ENCODE measurements at places on chromosomes 5 and 9.

GRCh38 chr5:60945813-60946187 is 795 bp downstream of the NDUFAF2 start:
- DNase-seq = peak; percentile 11

- DNase-seq = no peak
Measured at GRCh38 chr5:39400713-39401578, 23.8 kb downstream of the DAB2 start.

GRCh38 chr5:128040927-128041326 is 42.6 kb upstream of the SLC12A2 start:
- DNase-seq = no peak

- DNase-seq = peak; percentile 81
Measured at GRCh38 chr5:50667653-50668595, 1.5 kb downstream of the PARP8 start.

- DNase-seq = no peak
Measured at GRCh38 chr5:37212096-37212495, 37.1 kb downstream of the CPLANE1 start.

DNA sequence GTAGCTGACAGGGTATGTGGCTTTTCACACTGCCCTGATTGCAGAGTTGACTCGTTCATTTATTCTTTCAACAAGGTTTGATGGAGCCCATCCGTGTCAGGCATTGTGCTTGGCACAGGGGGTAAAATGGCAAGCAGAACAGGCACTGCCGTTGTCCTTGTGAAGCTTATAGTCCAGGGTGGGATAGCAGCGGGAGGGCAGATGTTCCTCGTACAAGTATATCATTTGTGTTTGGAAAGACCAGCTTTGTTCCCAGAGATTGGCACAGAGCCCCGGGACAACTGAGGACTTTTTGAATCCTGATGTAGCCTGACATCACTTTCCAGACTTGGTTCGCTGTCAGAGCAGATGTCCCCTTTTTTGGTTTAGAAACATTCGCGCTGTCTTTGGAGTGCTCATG is 50.9 kb downstream of the MVB12B start:
- DNase-seq = no peak

DNA sequence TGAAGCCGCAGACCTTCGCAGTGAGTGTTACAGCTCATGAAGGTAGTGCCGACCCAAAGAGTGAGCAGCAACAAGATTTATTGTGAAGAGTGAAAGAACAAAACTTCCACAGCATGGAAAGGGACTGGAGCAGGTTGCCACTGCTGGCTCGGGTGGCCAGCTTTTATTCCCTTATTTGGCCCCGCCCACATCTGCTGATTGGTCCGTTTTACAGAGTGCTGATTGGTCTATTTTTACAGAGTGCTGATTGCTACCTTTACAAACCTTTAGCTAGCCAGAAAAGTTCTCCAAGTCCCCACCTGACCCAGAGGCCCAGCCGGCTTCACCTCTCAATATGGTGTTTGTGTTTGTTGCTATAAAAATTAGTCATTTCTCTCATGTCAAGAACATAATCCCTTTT is 49.7 kb downstream of the RECK start:
- no peak for DNase-seq

DNA sequence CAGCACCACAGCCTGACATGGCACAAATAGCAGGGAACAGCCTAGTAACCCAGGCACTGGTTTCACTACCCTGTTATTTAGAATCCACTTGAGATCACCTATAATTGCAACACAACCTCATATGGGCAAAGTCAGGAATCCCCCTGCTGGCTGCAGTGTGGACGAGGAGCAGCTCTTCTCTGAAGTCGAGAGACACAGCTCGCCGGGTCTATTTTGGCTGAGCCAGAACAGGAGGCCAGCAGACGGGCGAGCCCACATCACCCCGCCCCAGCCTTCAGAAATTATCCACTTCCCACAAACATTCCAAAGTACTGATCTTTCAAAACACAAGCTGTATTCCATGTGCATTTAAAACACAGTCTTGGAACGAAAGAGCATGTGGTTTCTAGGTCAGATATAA is 179.0 kb downstream of the ROR2 start:
- no peak for DNase-seq

GRCh38 chr5:61501971-61502370 is 169.9 kb downstream of the ZSWIM6 start:
- DNase-seq = no peak

GRCh38 chr5:38938424-38938823 is 92.6 kb downstream of the OSMR start:
- no peak for DNase-seq

DNA sequence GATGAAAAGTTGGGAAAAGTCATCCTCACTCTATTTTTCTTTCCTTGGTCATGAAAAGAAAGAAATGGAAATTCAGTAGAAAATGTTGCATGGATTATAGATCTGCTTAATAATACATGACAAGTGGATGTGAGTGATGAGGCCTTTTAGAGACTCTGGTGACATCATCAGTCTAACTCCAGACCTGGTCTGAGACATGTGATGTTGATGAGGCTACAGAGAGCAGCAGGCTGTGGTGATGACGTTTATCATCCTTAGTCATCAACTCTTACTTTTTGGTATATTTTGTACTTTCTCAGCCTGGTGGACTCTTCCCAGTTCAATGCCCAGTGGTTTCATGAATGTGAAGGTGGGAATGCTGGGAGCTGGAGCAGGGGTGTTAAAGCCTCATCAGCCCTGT is 116.4 kb downstream of the TTLL11 start:
- DNase-seq = no peak

DNA sequence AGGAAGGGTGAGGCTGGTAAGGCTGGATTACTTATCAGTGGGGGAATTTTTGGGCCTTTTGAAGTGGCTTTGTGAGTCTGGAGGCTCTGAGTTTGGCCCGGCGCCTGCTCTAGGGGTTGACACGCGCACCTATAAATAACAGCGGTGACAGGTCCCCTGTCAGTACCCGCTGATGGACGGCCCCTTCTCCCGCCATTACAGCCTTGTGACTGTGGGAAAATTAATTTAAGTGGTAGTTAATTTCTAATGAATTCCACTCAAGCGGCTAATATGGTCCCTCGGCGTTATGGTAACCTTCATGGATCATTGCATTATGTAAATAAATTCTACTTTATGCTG is 16.5 kb downstream of the MRPL36 start:
- no peak for DNase-seq

GRCh38 chr5:36743891-36744772 is 132.4 kb upstream of the NIPBL start:
- DNase-seq = no peak

DNA sequence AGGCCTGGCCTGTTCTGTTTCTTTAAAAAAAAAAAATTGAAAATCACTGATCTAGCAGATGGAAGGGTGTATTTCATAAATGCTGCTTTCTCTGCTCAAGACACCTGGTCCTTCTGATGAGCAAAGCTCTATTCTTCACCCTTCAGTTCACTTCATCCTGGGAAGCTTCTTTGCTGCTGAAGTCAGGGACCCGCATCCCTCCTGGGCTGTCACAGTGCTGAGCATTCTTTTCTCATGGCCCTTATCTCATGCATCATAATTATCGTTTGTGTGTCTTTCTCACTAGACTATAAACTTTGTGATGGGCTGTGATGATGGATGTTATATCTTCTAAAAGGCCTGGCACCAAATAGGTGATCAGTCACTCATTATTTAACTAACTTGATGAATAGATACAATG is 461.0 kb downstream of the GADD45G start:
- DNase-seq = no peak

GRCh38 chr5:137666461-137666850 is 69.4 kb downstream of the KLHL3 start:
- DNase-seq = no peak

DNA sequence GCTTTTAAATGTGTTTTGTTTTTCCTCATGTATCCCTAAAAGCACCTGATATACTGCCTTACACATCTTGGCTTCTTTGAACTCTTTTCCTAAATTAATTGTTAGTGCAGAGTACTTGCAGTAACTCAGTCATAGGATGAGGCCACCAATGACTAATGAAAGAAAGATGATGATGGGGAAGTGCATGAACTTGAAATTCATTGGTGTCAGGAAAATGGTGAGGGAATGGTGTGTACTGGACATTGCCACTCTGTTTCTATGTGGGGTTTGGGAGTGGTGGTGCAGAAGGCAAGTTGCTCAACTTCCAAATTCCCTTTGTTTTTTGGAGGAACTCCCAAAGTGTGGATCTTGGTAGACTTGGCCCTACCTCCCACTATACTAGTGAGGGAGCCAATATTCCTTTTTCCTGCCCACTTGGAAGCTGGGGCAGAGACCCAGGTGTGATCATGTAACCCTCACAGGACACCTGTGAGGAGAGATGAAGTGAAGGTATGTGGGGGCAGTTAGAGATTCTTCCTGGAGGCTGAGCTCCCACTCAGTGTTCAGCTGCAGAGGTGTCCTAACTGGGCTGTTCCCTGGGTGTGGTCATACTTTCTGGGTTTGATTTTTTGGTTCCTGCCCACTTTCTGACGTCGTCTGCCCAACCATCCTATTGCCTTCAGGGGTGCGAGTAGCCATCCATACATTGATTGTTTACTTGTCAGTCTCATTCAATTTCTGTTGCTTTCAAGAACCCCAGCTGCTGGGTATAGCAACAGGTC is 298.5 kb downstream of the MAST4 start:
- no peak for DNase-seq

- no peak for DNase-seq
Measured at GRCh38 chr5:54882101-54882500, 103.3 kb downstream of the ESM1 start.

GRCh38 chr5:97476852-97477534 is 293.9 kb upstream of the RIOK2 start:
- no peak for DNase-seq

- no peak for DNase-seq
Measured at GRCh38 chr5:35030426-35031100, 17.2 kb downstream of the AGXT2 start.

DNA sequence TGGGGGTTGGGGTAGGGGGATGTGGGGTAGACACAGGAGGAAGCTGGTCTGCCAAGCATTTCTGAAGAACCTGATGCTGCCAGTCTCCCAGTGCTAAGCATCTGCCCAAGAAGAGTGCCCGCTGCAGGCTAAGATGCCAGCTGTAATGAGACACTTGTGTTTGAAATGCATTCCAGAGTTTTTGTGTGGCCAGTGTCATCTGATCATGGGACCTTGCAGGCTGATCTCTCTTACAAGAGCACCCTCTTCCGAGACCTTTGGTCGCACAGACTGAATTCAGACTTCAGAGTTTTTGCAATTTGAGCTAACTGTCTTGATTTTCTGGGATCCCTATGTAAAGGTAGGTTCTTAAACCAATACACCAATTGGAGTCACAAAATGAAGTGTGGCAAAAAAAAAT is 58.1 kb downstream of the DENND1A start:
- no peak for DNase-seq

DNA sequence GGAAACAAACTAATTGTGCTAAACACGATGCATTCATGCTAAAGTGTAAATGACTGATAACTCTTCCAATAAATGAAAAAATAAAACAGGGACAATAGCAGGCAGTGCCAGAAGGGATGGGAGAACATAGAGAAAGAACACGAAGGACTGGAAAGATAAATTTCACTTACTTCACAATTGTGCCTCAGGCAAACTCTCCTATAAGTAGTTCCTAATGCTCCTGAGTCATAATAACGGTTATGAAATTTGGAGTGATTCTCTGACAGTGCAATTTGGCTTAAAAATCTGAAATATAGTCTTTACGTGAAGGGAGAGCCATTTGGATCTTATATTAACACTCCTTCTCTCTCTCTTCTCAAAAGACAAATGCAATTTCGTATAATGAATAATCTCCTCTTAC is 2218.5 kb downstream of the MAT2B start:
- DNase-seq = no peak

- DNase-seq = no peak
Measured at GRCh38 chr9:116267021-116267420, 113.4 kb downstream of the PAPPA start.

DNA sequence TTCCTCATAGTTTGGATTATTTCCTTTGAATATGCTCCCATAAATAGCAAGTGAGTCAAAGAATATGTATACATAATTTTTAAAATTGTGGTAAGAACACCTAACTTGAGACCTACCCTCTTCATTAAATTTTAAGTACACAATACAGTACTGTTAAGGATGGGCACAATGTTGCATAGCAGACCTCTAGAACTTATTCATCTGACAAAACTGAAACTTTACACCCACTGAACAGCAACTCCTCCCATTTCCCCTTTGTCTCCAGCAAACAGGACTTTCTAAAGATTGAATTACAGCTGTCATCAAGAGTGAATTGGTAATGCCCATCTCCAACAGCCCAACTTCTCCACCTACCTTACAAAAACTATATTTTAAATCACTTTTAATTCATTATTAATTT is 388.9 kb downstream of the HTR1A start:
- DNase-seq = no peak

- DNase-seq = no peak
Measured at GRCh38 chr5:53052499-53052898, 57.1 kb downstream of the MOCS2 start.

GRCh38 chr5:177983763-177984583 is 12.1 kb downstream of the PROP1 start:
- DNase-seq = no peak

Data from activated T-cell treated with anti-CD3 and anti-CD28 coated beads for 1 hour (primary cell).